ENCODE measurements at places on chromosomes 5 and 9. TPM values are rescaled to one million over a fixed set of nuclear protein-coding genes. Genes with fewer than 3 reads are reported as not detected.

GRCh38 chr5:78569441-78569840 is 79.1 kb downstream of the LHFPL2 start:
- peak; percentile 18 for DNase-seq

DNA sequence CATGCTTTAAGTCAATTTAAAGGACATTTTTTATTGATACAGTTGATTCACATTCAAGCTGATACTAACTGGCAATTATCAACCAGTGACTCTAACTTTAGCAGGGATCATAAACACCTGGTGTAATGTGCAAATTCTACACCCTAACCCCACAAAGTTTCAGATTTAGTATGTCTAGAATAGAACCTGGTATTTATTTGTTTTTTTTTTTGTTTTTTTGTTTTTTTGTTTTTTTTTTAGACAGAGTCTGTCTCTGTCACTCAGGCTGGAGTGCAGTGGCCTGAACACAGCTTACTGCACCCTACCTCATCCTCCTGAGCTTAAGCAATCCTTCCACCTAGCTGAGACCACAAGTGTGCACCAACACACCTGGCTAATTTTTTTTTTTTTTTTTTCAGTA is 311.2 kb upstream of the SEMA6A start:
- no peak for DNase-seq

- DNase-seq: no peak
Observed at GRCh38 chr5:105684799-105685198, 1985.9 kb downstream of the EFNA5 start.

The TRAF1 gene
- total RNA-seq: 3.1 TPM

GRCh38 chr5:176646707-176647029 is 616 bp upstream of the TSPAN17 start:
- DNase-seq: no peak

DNA sequence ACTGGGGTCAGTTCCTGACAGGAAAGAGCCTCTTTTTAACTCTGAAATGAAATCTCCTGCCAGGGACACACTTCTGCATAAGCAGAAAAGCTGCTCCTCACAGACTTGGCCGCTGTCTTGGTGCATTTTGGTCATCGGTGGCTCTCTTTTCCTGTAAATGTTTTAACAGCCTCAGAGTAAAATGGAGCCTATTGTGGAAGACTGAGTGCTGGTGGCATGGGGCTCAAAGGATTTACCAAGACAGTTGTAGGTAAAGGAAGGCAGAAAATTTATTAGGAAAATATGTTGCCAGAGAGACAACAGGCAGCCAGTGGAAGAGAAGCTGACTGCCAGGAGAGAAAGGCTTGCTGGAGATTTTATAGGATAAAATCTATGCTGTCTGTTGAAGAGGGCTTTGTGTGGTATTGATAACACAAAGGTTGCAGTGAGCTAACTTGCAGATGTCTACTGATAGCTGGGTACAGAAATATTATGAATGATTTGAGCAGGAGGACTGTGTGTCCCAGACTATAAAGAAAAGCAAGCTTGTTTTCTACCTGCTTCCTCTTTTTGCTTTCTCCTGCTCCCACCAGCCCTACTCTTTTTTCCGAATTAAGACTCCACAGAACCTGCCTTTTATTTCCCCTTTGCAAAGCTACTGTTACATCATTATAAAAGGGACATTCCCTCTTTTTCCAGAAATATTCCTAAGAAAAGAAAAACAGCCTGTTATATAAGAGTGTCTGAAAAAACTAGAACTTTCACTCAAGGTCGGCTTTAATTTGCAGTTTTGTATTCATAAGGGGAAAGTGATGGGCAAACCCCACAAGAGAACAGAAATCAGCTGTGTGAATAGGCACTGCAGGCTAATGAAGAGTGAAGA is 27.9 kb upstream of the IFNA14 start:
- DNase-seq: no peak

Measured in transverse colon (tissue), 4 donors.